ENCODE measurements at places on chromosomes 7 and 10. TPM values are rescaled to one million over a fixed set of nuclear protein-coding genes. Genes with fewer than 3 reads are reported as not detected.
A peak's percentile ranks its signal among the peaks of the same experiment; 100 is the strongest.

Gene LRRC18
- total RNA-seq: not detected

GRCh38 chr10:96288151-96288621 lies 16.0 kb upstream of the DNTT start:
- DNase-seq: no peak

- DNase-seq: no peak
Measured at GRCh38 chr7:102028206-102028826, 210.9 kb downstream of the CUX1 start.

DNA sequence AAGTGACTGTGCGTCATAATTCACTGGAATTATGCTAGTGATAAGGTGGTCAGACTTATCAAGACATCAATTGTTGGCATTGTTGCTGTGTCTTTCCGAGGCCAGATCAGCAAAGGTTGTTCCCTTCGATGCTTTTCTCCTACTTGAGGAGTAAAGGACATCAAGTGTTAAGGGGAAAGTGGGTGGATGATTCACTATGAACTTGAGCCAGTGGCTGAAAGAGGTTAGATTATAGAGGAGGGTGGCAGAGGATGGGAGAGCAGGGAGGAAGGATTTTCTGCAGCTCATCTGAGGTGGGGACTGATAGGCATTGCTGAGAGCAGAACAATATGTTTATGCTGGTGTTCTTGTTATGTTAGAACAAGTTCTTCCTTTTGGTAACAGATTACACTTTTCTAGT lies 131.4 kb upstream of the AGR3 start:
- DNase-seq: no peak

- DNase-seq: no peak
Measured at GRCh38 chr10:11913079-11913641, 90.0 kb downstream of the PROSER2 start.

DNA sequence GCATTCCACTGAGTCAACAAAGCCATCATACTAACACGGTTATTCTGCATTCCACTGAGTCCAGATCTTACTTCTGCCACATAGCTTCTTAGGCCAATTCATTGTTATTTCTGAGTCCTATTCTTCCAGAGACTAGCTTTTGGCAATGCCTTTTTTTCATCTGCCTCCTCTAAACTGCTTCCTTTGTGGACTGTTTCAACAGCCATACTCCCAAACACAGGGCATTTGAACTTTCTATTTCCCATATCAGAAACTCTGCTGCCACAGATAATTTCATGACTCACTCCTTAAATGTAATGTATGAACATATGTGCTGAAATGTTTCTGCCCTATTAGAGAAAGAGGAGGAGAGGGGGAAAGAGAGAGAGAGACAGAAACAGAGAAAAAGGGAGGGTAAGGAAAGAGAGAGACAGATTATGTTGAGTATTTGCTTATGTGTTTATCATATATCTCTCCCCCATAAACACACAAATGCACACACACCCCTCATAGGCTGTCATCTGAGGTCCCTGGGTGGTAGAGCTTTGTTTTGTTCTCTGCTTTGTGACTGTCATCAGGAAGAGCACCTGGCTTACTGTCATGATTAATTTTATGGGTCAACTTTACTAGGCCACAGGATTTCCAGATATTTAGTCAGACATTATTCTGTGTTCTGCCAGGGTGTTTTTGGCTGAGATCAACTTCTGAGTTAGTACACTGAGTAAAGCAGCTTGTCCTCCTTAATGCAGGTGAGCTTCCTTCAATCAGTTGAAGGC lies 308.0 kb upstream of the KCND2 start:
- no peak for DNase-seq

GRCh38 chr7:151863386-151864079 lies 13.4 kb downstream of the PRKAG2 start:
- DNase-seq: no peak

- DNase-seq: no peak
Measured at GRCh38 chr7:27875061-27875460, 135.1 kb downstream of the TAX1BP1 start.

Gene RTKN2
- 1.1 TPM for total RNA-seq

DNA sequence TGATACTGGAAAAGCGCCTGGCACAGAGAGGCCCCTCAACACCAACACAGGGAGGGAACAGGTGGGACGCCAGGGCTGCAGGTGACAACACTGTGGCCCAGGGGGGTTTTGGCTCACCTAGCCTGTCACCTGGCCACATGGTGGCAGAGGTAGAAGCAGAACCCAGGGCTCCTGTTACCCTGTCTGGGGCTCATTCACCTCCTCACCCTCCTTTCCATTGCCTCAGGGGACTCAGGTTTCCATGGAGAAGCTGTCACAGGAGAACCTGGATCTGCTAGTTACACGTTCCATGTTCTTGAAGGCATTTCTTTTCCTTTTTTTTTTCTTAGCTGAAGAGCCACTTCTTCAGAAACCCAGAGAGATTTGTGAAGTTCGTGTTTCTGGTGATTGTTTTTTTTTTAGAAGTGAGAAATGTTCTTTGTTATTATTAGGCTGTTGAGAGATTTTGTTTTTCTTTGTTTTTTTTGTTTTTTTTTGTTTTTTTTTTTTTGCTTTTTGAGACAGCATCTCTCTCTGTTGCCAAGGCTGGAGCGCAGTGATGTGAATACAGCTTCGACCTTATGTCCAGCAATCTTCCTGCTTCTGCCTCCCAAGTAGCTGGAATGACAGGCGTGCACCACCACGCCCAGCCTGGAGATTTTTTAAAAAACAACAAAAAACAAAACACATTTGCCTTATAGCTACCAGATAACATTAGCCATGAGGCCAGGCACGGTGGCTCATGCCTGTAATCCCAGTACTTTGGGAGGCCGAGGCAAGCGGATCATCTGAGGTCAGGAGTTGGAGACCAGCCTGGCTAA lies 16.0 kb downstream of the DENND2A start:
- peak; percentile 12 for DNase-seq

Gene CPA2
- total RNA-seq: 1.1 TPM

Gene CTAGE4
- total RNA-seq: 5.1 TPM

Gene TLX1
- total RNA-seq: 0.12 TPM

DNA sequence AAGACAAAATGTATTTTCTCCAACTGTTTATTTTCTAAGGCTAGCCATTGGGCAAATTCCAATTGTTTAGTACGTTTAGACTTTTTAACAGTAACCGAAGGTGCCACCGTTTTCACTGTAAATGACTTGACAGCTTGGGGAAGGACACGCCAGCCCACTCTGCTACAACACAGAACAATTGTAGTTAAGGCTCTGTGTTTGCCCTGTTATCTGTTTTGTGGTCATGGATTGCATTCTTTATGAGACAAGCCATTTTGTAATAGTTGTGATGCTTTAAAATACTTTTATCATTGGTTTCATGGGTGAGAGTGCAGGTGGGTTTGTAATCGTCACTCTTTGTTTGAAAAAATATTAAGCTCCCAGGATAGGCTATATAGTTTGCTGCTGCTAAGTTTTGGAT lies 6.6 kb upstream of the PITRM1 start:
- DNase-seq: no peak

GRCh38 chr10:76786504-76787072 lies 851.0 kb downstream of the KCNMA1 start:
- DNase-seq: no peak

Gene ANTXRL
- total RNA-seq: not detected

Gene FFAR4
- total RNA-seq: 36.9 TPM

Gene ZNF727
- 1.1 TPM for total RNA-seq

DNA sequence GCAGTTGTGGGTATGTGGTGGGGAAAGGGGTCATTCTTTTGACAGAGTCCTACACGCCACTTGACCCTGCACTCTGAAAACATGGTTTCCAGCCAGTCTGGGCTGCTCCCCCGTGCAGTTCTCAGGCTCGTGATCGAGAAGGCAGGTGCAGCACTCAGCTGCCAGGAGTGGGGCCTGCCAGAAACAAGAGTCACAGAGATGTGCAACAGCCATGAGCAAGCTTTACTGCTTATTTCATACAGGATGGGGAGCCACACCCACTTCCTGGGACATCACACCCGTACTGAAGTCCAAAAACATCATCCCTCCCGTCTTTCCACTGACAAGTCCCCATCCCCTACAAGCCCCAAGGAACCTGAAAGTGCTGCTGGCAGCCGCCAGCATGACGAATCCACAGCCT lies 9.3 kb downstream of the ATG9B start:
- no peak for DNase-seq

Gene MMD2
- total RNA-seq: not detected

- no peak for DNase-seq
Measured at GRCh38 chr10:114195079-114195478, 15.9 kb downstream of the TDRD1 start.

DNA sequence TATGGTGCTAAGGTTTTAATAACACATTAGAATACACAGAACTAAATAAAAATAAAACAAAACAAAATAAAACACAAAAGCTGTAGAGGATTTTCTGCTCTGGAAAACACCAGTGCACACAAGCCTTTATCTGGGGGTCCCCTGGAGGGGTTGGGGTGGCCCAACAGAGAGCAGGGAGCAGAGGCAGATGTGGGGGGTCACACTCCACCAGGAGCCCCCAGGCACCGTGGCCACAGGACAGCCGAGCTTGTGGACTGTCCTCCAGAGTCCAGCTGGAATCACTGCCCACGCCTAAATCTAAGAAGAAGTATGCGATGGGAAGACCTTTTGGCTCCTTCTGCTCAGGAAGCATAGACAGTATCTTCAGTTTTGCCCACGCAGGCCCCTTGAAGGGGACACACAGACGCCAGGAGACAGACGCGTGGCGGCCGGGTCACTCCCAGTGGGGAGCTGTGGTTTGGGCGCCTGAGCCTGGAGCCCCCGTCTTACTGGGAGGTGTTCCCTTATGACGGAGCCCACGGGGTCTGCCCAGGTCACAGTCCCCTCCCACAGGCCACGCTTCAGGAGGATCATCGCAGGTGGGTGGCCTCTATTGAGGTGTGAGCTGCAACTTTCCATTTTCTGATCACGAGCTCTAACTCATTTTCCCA lies 595.0 kb downstream of the PTPRN2 start:
- no peak for DNase-seq

GRCh38 chr7:95594185-95594584 lies 2.1 kb downstream of the PDK4 start:
- no peak for DNase-seq

Gene ZNF488
- total RNA-seq: 0.64 TPM

DNA sequence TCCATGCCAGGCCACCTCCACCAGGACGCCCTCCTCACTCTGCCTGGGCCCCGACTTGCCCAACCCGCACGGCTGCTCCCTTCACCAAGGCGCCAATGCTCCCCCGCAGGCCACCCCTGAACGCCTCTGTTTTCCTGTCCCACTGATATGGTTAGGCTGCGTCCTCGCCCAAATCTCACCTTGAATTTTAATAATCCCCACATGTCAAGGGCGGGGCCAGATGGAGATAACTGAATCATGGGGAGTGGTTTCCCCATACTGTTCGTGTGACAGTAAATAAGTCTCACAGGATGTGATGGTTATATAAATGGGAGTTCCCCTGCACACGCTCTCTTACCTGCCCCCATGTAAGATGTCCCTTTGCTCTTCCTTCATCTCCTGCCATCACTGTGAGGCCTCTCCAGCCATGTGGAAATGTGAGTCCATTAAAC lies 29.8 kb downstream of the RSU1 start:
- DNase-seq: no peak

Gene ELAPOR2
- total RNA-seq: 14.9 TPM

Gene CCL26
- total RNA-seq: not detected

Gene TPK1
- 25.5 TPM for total RNA-seq

GRCh38 chr10:117861329-117861728 lies 185.4 kb downstream of the RAB11FIP2 start:
- no peak for DNase-seq

GRCh38 chr7:70053421-70053820 lies 455.1 kb downstream of the AUTS2 start:
- no peak for DNase-seq

Gene PRKG1
- total RNA-seq: 17.2 TPM

DNA sequence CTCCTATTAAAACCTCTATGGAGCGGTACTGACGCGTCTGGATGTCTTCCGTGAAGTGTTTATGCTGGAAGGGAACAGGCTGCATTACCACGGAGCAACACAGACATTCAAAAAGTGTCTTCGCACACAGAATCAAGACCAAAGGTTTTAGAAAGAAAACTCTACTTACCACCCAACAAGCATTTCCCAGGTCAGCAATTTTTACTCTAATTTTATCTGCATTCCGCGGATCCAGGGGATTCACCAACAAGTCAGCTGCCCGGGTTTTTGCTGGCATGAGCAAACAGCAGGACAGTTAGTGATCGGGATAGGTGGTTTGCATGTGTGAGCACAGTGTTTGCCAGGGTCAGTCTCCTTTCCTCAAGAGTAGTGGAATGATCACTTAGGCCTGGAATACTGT lies 118.8 kb downstream of the KMT2E start:
- DNase-seq: no peak

DNA sequence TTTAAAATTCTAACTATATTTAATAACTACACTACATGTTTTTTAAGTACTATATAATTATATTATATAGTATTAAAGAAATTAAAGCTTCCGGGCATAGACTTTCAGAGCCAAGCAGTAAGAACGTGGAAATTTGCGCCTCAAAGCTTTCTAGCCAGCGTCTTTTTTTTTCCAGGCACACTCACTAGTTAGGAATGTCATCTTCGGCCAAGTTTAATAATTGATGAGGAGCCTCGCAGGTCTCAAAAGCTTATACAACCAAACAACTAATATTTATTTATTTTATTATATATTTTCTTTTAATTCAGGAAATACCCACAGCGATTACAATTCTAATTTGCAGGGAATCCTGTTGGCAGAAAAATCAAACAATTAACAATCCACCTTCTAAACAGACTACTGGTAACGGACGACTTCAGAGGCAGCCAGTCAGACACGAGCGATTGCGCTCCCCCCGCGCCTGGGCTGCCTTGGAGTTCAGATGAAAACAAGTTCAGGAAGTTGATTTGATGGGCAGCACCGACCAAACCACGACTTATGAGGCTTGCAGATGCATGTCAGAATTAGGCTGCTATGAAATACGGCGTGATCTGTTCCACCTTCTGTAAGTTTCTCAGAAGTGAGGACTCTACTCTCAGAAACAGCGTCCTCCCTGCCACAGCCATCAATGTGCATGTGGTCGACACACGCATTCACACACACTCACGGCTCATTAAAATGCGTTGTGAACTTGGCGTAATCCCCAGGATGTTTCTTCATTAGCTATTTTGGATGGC lies 431.8 kb upstream of the MGMT start:
- DNase-seq: no peak

DNA sequence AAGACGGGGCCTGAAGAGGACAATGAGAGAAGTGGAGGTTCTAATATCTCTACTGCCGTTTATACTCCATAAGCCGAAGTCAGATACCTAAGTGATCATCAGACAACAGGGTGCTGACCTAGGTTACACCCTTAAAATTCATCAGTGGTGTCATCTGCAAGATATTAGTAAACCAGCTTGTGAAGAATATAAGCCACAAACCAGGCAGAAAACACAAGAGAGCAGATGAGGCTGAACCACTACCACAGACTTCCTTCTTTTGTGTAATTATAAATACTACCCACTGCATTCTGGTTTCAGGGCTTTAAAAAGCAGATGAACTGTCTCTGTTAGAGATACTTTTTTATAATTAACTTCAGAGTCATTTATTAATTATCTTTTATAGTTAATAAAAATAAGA lies 69.0 kb upstream of the LRRC17 start:
- DNase-seq: no peak

- DNase-seq: no peak
Measured at GRCh38 chr7:25722856-25723255, 429.1 kb upstream of the NFE2L3 start.

Data from left colon (tissue), 2 donors.